IMR-90 (cell line): ENCODE measurements at places on chromosomes 7 and 10. TPM values are rescaled to one million over a fixed set of nuclear protein-coding genes. Genes with fewer than 3 reads are reported as not detected.

GRCh38 chr10:46299536-46300369, 13.0 kb downstream of the ANTXRL start:
- DNase-seq = no peak

GRCh38 chr7:121390109-121390508, 6.0 kb downstream of the FAM3C start:
- DNase-seq = no peak

- peak; percentile 55 for DNase-seq
These were observed 30.7 kb upstream of the INPP5A start for GRCh38 chr10:132506711-132507408.

- peak; percentile 3 for DNase-seq
These were observed 103.2 kb upstream of the WAC start for GRCh38 chr10:28429573-28430216.

GRCh38 chr10:22561909-22562308, 152.5 kb downstream of the PIP4K2A start:
- DNase-seq = no peak

DNA sequence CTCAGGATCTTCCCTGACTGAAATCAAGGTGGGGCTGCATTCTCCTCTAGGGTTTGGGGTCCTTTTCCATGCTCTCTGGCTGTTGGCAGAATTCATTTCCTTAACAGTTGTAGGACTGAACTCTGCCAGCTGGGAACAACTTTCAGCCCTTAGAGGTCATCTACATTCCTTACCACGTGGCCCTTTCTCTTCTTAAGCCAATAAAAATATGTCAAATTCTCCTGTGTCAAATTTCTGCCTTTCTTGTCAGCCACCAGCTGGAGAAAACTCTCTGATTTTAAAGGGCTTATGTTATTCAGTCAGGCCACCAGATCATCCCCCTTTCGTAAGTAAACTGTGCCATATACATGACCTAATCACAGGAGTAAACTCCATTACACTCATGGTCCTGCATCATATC, 95.3 kb upstream of the IL6 start:
- DNase-seq = no peak

GRCh38 chr10:85527616-85528317, 838.8 kb downstream of the GRID1 start:
- DNase-seq = no peak

GRCh38 chr7:108226816-108227299, 96.7 kb upstream of the LAMB4 start:
- no peak for DNase-seq

OPN4 gene
- polyA plus RNA-seq = 0.03 TPM in 1 of 2 replicates, not detected in the other

RHOBTB1 gene
- 8.8 and 8.9 TPM in 2 replicates for polyA plus RNA-seq

PTPN20 gene
- 0.14 TPM in 1 of 2 replicates, not detected in the other for polyA plus RNA-seq
